Cardiac septum (tissue), 1 donor: ENCODE measurements at places on chromosomes 4 and X. TPM values are rescaled to one million over a fixed set of nuclear protein-coding genes. Genes with fewer than 3 reads are reported as not detected.

Gene CENPC
- total RNA-seq: 9.3 TPM

Gene CT45A2
- total RNA-seq: not detected

Gene GRIPAP1
- 24.9 TPM for total RNA-seq

Gene PPP2R2C
- 5.5 TPM for total RNA-seq

Gene NDNF
- 5.1 TPM for total RNA-seq

Gene DCAF4L1
- 0.46 TPM for total RNA-seq

Gene APOOL
- total RNA-seq: 37.2 TPM

Gene H2BW2
- not detected for total RNA-seq

Gene ANXA10
- total RNA-seq: not detected

Gene C4orf36
- total RNA-seq: 0.78 TPM

Gene ZNF280C
- total RNA-seq: 2.3 TPM

Gene GUCY1B1
- total RNA-seq: 17.0 TPM

Gene VSIG1
- not detected for total RNA-seq

Gene TENM3
- total RNA-seq: 3.9 TPM

Gene ASB12
- total RNA-seq: 4.1 TPM

Gene HDX
- total RNA-seq: 2.0 TPM

Gene ADAMTS3
- 0.75 TPM for total RNA-seq

Gene TIGD4
- total RNA-seq: 0.40 TPM

Gene TMEM156
- not detected for total RNA-seq

Gene HUWE1
- 177 TPM for total RNA-seq

Gene SPANXB1
- not detected for total RNA-seq

Gene DCAF16
- total RNA-seq: 17.9 TPM

Gene ZIC3
- total RNA-seq: not detected

Gene TCEAL5
- 0.67 TPM for total RNA-seq

Gene SSX2B
- total RNA-seq: not detected

Gene AMBN
- total RNA-seq: not detected
